Central memory CD4-positive, alpha-beta T cell (primary cell): ENCODE measurements at places on chromosomes 7 and 10.
A peak's percentile ranks its signal among the peaks of the same experiment; 100 is the strongest.

GRCh38 chr7:44281811-44282600 is 43.4 kb downstream of the CAMK2B start:
- no peak for DNase-seq

GRCh38 chr10:126185676-126186447 is 202.4 kb downstream of the ADAM12 start:
- DNase-seq, result no peak

DNA sequence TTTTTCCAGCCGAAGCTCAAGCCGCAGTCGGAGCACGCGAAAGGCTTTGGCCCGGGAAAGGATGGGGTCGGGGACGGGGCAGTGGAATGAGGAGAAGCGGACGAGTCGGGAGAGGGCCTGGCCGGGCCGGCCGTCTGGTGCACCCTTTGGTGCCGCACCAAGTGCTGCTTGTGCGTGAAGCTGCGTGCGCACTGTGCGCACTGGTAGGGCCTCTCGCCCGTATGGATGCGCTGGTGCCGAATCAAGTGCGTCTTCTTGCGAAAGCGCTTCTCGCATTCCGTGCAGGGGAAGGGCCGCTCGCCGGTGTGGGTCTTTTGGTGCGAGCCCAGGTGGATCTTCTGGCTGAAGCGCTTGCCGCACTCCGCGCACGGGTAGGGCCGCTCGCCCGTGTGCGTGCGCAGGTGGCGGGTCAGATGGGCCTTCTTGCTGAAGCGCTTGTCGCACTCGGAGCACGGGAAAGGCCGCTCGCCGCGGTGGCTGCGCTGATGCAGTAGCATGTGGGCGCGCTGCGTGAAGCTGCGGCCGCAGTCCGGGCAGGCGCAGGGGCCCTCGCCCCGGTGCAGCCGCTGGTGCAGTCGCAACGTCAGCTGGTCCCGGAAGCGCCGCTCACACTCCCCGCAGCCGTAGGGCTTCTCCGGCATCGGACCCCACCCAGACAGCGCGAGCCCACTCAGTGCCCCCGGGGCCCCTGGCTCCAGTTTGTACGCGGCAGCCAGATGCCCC is 7.8 kb downstream of the ZNF467 start:
- DNase-seq, result no peak

- DNase-seq, result no peak
Observed at GRCh38 chr7:154375956-154376355, 323.8 kb downstream of the DPP6 start.

GRCh38 chr10:76830218-76830617 is 807.4 kb downstream of the KCNMA1 start:
- DNase-seq, result no peak

GRCh38 chr10:15202639-15203038 is 34.1 kb upstream of the NMT2 start:
- DNase-seq, result no peak

DNA sequence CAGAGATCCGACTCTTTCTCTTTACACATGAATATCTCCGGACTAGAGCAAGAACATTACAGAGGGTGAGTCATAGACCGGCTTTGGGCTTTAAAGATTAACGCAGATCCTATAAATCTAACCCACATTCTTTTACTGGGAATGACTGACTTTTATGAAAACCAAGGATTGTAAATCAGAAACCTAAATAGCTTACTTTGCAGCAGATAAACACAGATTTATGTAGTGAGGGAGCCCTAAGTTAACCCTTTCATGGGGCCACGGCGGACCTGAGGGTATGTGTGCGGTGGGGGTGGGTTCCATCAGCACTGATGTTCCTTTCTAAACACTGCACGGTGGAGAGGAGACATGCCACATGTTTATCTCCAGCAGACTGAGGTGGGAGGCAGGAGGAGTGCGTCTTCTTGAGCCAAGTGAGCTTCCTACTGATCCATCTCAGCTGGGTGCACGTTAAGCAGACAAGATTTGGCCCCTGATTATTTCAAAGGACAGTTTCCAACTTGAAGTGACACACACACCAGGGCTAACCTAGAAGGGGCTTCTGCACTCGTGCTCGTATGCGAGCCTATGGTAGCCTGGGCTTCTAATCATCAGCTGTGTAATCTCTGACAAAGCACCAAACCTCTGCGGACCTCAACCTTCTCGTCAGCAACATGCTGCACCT is 127.6 kb downstream of the WDR11 start:
- DNase-seq, result no peak

GRCh38 chr7:97512441-97513207 is 219.3 kb upstream of the TAC1 start:
- DNase-seq, result no peak

DNA sequence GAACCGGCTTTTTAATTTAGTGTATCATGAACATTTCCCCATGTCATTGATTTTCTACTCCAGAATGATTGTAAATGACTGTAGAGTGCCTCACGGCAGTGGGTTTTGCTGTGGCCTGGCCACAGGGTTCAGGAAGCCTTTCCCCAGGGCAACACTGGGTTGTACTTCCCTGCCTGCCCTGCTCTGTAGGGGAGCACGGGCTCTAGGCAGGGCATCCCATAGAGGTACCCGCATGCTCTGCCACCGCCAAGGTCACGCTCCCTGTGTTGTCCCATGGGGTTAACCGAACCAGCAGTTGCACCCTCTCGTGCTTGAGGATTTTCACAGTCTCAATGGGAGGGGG is 63.8 kb downstream of the BPGM start:
- DNase-seq, result no peak

- no peak for DNase-seq
Observed at GRCh38 chr10:35438718-35439571, 102.6 kb downstream of the CCNY start.

DNA sequence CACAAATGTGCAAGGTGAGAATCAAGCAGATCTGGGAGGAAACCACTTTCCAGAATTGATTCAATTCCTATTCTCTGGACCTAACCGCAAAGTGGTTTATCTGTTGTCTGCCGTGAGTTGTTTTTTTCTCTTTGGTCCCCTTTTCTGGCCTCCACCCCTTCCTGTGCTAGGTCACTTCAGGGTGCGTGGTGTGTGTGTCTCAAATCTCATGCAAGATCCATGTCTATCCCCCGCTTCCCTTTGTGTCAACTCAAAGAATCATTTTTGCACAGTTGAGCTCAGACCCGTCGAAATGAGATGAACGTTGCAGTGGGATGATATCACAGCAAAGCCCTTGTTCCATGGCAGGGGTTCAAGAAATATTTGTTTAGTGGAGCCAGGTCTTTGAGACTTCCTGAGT is 184.5 kb downstream of the GATA3 start:
- peak; percentile 19 for DNase-seq

DNA sequence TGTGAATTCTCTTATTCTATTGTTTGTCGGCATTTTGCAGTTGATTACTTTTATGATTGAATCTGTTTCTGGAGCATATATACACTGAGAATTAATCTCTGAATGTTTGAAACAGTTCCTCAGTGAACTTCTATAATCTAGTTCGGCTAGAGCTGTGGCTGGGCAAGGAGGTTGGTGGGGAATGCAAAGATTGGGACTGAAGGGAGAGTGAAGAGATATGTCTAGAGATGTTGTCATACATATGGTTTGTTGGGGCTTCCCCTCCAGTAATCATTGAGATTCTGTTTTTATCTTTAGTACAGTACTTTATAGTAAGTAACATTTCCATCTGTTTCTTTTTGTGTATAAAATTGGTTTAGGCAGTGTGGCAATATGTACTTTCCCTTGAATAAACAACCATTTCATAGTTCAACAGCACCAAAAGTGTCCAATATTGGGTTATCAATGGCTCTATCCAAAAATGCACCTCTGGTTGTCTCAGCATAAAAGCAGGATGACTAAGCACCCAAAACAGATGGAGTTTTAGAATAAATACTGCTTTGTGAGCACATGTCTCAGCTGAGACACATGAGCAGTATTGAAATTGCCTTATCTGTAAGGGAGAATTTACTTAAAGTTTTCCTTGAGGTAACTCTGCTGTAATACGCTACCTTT is 36.7 kb downstream of the WAC start:
- no peak for DNase-seq

DNA sequence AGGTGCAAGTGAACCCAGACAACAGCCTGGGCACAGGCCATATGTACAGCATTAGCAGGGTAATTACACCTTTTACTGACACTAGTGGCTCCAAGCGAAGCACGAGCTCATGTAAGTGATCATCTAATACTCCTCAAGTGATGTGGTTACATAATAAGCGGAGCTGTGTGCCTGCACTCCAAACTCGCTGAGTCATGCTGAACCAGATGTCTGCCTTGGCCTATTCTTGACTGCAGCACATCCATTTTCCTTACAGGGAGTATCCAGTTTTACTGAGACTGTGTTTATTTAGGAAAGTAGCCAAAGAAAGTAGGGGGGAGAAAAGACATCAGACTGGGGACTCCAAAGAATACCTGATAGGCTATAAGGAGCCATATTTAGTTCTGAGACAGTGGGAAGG is 90.1 kb downstream of the GRM3 start:
- DNase-seq, result no peak

DNA sequence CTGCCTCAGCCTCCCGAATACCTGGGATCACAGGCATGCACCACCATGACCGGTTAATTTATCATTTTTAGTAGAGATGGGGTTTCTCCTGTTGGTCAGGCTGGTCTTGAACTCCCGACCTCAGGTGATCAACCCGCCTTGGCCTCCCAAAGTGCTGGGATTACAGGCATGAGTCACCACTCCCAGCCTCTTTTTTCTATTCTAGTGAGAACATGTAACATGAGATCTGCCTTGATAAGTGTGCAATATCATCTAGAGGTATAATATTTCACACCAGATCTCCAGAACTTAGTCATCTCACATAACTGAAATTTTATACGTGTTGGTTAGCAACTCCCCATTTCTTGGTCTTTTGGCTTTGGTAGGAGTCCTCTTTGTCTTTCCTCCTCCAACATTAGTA is 656.9 kb downstream of the CNTNAP2 start:
- no peak for DNase-seq

DNA sequence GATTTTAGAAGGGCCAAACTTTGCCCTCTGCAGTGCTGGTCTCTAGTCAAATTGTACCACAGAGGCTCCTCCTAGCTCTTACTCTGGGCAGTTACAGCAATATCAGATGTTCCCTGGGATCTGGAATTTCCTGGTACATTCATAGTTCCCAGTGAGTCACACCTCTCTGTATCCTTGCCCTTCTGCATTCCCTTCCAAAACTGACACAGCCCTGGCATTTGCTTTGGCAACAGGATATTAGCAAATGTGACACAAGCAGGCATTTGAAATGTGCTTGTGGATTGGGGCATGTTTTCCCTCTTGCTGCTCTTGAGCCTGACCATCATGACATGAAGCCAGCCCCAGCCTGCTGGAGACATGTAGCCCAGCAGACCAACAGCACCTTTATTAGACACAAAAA is 284.7 kb upstream of the AKR1E2 start:
- DNase-seq, result no peak

GRCh38 chr10:29189256-29189655 is 99.6 kb upstream of the LYZL1 start:
- no peak for DNase-seq

DNA sequence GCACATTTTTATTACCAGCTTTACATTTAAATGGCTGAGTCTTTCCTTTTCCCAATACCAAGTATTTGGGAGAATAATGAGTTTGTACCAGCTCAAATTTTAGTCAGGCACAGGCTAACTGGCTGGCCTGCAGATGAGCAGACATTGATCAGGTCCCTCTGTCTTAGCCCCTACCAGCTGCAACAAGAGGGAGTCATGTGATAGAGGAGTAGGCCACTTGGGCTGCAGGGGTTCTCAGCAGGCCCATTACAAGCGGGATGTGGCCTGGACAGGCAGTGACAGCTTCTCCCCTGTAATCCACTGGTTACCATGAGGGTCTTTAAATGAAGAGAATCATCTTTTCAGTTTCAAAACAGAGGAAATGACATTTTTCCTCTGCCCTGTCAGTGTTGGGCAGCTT is 283.6 kb downstream of the SUGCT start:
- no peak for DNase-seq

DNA sequence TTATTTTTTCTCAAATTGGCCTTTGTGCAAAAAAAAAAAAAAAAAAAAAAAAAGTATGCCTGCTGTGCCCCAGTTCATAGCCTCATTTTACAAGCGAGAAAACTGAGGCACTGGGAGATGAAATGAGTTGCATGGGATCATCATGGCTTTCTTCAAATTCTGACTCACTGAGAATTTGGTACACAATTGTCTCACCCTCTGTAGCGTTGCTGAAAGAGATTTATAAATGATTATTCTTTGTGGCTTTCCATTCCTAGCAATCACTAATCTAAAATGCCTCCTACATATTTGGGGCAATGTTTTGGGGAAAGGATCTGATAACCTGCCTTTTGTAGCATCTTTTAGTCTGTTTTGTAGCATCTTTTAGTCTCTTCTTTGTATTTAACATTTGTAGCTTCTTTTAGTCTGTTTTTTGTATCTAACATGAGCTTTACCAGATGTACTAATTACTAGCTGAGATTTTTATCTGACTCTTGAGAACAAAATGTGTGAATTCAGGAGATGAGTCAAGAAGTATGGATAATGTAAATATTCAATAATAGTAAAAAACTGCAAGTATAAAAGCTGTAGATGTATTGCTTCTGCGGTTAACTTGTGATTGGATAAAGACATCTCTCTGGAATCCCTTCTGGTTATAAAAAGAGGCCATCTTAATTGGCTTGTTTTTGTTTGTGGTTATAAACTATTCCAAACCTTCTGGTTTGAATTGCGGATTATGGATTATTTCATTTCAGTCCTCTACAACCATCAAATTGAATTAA is 161.4 kb downstream of the ARID5B start:
- DNase-seq, result no peak

- no peak for DNase-seq
Observed at GRCh38 chr7:76108540-76109233, 60.8 kb downstream of the MDH2 start.

GRCh38 chr10:6748981-6749635 is 169.0 kb upstream of the PRKCQ start:
- DNase-seq, result no peak

GRCh38 chr7:157097569-157097968 is 41.2 kb upstream of the UBE3C start:
- DNase-seq, result no peak

GRCh38 chr10:47166405-47166777 is 133.6 kb upstream of the GDF10 start:
- no peak for DNase-seq

DNA sequence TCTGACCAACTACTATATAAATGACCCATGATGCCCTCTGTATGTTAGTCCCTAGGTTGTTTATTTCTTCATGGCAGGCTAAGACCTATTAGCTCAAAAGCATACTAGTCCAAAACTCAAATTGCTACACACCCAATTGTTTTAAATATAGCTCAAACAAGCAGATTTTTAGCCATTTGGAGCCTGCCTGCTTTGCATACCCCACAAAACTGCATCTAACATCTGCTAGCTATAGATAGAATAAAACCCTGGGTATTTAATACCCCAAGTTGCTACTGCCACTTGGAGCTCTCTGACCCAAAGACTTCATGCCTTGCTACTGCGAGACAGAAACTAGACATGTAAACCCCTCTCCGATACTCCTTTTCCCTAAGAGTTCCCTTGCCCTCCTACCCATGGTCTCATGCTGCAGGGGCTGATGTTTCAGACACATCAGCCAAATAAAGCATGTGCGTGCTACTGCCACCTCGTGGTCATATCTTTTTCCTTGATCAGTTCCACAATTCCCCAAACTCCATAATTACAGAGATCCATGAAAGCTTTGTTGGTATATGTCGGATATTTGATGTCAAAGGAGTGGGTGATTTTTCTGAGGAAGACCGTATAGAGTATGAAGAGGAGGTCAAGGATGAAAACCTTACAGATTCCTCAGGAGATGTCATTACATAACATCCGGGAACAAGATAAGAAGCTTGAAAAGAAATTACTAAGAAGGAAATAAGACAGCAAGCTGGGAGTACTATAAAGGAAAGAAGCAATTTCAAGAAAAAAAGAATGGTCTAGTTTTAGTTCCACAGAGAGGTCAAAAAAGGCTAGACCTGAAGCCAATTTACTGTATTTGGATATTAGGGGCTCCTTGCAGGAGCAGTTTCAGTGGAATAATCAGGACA is 386.6 kb downstream of the SH2D4B start:
- DNase-seq, result no peak
